Activated CD4-positive, alpha-beta T cell treated with anti-CD3 and anti-CD28 coated beads for 4 hours (primary cell): ENCODE measurements at places on chromosomes 1 and 21.

DNA sequence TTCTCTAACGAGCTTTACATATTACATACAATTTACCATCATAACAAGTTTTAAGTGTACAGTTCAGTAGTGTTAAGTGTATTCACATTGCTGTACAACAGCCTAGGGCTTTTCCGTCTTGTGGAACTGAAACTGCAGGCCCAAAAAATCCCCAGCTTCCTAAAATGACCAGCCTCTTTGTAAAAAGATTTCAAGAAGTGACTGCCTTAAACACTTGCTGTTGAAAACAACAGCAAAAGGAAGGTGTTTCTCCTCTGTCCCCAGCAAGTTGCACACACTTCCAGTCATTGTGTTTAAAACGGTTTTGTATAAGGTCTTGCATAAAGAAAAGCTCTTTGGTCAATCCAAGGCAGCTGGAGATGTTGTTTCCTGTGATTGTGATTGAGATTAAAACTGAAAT is 16.0 kb upstream of the GBP1 start:
- no peak for DNase-seq

- no peak for DNase-seq
These were observed 34.0 kb downstream of the FOXO6 start for GRCh38 chr1:41394959-41395956.

GRCh38 chr1:115782571-115783281 is 14.2 kb upstream of the CASQ2 start:
- DNase-seq: no peak

- DNase-seq: no peak
These were observed 69.5 kb downstream of the PEX14 start for GRCh38 chr1:10544239-10544638.

DNA sequence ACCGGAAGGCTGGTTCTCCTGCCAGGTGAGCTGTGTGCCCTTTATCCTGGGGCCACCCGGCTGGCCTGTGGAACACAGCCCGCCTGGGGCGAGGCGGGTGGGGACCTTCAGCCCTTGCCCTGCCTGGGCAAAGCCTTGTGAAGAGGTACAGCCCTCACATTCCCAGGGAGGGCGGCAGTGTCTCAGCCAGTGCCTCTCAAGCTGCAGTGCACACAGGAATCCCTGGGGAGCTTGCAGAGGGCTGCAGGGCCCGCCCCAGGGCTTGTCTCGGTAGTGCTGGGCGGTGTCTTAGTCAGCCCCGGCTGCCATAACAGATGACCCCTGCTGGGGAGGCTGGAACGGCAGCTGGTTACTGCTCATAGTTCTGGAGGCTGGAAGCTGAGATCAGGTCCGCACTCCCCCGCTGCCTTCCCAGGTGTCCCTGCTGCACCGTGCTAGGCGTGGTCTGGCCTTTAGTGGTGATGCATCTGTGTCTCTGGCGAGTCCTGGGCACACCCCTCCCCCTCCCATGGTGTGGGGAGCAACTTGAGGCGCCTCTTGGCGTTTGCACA is 12.6 kb downstream of the DFFB start:
- DNase-seq: no peak

DNA sequence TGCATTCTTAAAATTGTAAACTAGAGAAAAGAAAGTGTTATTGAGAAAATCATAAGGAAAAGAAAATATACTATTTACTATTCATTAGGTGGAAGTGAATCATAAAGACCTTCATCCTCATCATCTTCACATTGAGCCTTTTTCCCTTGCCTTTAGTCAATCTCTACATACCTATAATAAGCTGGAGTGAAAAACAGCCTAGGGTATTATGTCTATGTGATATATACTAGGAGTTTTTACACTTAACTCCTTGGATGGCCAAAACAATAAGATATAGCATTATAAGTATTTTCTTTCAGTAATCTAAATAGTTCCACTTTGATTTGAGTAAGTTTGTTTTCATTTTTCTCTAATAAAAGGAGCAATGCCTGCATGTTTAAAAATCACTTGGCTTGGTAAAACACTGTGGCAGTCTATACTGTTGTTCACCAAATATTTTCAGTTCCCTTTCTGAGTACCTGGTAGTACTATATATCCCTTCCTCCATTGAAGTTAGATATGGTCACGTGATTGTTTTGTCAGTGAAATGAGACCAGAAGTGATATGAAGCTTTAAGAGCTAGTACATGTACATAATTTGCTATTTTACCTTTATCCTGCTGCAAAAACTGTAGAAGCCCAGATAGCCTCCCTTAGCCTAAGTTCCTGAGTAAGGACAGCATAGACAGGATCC is 78.3 kb downstream of the CLEC20A start:
- no peak for DNase-seq

GRCh38 chr1:113401728-113402127 is 11.4 kb downstream of the MAGI3 start:
- no peak for DNase-seq

DNA sequence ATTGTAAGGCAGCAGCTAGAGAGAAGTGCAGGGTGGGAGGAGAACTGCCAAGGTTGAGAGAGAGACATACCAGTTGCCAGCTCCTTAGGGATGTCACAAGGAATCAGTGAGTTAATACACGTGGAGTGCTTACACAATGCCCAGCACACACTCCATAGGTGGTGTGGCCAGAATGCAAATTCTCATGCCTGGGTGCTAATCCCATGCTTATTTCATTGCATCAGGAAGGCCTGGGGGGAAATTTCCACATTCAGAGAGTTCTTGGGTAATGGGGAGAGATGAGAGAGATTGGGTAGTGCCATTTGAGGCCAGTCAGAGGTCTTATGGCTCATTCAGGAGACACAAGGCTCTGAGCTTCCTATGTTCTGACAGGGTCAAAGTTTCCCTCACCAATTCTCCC is 38.7 kb downstream of the GJA5 start:
- DNase-seq: no peak

- DNase-seq: no peak
These were observed 359.6 kb upstream of the PTBP2 start for GRCh38 chr1:96361961-96362360.

GRCh38 chr1:238960071-238960470 is 426.3 kb upstream of the CHRM3 start:
- no peak for DNase-seq

DNA sequence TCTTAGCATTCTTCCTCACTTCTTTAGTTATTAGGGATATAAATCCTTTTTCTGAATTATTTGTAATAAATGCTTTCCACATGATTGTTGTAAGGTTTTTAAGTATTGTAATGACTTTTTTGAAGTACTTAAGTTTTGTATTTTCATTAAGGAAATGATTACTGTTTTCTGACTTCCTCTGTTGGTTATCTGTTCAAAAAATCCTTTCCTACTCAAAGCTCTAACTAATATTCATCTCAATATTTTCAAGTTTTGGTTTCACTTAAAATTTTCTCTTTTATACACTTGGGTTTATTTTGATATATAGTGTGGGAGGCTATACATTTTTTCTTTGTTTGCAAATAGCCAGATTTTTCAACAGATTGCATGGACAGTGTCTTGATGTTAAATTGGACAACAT is 59.9 kb upstream of the NHLH2 start:
- no peak for DNase-seq

DNA sequence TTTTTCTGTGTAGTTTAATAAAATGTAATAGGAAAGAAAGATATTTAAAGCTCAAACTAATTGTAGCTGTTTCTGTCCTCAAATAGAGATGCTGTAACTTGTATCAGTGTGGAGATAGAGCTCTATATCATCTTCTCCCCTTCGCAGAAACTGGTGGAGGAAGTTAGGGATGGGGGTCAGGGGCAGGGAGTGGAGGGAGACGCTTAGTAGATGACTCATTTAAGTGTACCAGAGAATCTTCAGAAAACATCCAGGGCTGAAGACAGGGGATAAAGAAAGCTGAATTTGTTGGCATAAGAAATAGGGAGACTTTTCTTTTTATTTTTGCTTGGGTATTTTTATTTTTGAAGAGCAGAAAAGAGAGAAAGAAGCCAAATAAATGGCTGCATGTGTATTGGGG is 282.6 kb upstream of the DPYD start:
- DNase-seq: no peak

DNA sequence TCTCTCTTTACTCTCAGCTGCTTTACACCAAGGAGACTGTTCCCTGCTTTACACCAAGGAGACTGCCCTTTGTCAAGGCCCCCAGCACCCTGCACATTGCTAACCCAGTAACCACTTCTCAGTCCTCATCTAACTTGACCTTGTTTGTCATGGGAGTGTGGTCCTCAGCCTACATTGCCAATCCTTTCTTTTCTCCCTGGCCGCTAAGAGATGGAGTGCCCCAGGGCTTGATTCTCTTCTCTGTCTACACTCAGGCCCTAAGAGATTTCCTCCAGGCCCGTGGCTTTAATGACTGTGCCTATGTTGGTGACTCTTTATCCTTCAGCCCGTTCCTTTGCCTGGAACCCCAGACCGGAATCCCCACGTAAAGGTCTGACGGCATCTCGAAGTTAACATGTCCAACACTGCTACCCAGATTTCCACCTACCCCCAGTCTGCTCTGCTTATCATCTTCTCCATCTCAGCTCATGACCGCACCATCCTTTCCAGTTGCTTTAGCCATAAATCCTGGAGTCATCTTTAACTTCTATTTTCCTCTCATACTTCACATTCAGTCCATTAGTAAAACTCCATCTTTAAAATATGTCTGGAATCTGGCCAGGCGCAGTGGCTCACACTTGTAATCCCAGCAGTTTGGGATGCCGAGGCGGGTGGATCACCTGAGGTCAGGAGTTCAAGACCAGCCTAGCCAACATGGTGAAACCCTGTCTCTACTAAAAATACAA is 9.5 kb upstream of the SEMA4A start:
- no peak for DNase-seq

- DNase-seq: peak; percentile 85
These were observed 39.4 kb downstream of the ABCG1 start for GRCh38 chr21:42258150-42258884.

DNA sequence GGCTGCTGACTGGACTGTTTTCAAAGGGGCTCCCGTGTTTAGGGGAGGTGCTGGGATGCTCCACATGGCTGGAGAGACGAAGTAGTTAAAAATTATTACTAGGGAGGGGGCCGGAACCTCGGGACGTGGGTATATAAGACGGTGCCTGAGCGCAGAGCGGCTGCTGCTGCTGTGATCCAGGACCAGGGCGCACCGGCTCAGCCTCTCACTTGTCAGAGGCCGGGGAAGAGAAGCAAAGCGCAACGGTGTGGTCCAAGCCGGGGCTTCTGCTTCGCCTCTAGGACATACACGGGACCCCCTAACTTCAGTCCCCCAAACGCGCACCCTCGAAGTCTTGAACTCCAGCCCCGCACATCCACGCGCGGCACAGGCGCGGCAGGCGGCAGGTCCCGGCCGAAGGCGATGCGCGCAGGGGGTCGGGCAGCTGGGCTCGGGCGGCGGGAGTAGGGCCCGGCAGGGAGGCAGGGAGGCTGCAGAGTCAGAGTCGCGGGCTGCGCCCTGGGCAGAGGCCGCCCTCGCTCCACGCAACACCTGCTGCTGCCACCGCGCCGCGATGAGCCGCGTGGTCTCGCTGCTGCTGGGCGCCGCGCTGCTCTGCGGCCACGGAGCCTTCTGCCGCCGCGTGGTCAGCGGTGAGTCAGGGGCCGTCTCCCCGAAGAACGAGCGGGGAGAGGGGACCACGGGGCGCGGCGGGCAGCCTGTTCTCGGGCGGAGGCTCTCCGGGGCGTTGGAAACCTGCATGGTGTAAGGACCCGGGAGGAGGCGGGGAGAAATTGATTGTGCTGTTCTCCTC is at the start of gene CHODL:
CHODL (plus strand) TSS at position 163 of the 793 bp plus-strand sequence; CDS start at position 554, 391 bp downstream.
- no peak for DNase-seq

DNA sequence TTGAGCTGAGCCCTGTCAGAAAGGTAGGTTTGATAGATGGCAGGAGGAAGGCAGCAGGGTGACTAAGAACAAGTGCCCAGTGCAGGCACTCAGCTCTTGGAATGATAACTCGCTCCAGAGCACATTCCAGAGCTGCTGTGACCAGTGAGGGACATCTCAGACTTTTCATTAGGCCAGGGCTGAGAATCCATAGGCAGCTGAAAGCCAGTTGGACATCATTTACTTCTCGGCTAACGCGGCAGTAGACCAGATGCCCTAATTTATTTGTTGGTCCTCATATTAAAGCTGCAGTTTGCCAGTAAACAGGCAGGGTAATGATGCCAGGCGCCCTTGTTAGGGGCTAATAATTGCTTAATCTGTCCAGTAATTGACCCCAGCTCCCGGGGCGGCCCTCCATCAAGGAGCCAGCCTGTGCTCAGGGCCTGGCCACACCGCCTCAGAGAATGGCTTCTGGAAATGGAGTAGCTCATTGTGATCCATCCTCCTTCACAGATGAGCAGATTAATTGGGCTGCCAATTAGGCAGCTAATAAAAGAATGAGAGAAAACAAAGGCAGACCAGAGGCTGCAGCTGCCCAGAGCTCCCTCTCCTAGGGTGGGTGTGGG is 122.0 kb downstream of the BEND5 start:
- no peak for DNase-seq

- no peak for DNase-seq
These were observed 4.5 kb upstream of the LCE2D start for GRCh38 chr1:152658649-152659048.

DNA sequence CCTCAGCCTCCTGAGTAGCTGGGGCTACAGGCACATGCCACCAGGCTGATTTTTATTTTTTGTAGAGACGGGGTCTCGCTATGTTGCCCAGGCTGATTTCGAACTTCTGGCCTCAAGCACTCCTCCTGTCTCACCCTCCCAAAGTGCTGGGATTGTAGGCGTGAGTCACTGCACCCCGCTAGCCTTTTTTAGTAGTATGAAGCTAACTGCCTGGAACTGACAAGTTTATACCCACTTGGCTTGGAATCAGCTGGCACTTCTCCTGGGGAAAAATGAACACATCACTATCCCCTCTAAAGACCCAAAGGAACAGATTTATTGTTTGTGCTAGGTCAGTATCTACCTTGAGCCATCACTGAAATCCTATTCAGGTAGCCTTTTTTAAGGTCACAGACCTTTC is 19.0 kb downstream of the TMEM63A start:
- no peak for DNase-seq

DNA sequence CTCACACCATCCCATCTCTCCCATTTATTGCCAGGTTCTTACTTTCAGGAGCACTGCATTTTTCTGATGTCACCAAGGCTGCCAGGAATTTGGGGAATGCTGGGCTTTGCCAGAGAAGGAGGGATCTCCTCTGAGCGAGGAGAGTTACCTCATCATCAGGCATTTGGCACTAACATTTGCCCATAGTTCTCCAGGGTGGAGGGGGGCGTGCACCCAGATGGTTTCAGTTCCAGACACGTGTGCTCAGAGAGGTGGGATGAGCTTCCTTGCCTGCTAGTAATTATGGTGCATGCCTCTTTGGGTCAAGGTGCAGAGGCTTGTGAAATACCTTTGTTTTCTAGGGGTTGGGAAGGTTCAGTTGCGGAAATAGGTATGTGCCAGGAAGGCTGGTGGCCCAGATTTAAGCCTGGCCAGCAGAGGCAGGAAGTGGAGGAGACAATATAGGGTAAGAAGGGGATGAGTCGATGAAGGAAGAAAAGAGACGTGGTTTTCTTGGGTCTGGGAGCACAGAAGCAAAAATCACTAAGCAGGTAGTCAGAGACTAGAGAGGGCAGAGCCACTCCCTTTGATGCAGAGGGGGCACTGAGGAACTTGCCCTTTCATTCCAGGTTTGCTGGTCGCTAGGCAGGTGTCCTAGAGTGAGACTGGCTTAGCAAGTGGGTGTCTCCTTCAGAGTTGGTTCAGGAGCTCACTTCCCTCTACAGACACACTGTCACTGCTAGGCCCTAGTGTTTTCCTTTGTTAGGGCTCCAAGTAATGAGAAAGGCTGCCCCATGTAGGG is 7.2 kb downstream of the TUFT1 start:
- DNase-seq: no peak

GRCh38 chr1:87958201-87958600 is 629.5 kb downstream of the LMO4 start:
- DNase-seq: no peak
